ENCODE measurements at places on chromosomes 4 and X.

DNA sequence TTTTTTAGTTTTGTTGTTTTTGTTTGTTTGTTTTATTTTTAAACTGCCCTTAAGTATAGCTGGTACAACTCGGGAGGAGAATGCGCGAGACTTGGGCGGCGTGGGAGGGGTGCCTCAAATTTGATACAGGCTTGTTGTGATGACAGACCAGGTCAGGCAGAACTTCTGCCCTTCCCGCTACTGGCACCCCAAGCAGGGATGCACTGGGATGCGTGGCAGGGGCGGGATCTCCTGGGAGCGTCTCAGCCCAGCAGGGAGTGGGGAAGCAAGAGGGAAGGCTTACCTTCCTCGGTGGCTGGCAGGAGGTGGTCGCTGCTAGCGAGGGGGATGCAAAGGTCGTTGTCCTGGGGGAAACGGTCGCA, 851 bp downstream of the SFRP2 start:
- no peak for DNase-seq

- DNase-seq, result no peak
These were observed 28.7 kb downstream of the AP1S2 start for GRCh38 chrX:15825936-15826335.

- DNase-seq, result no peak
These were observed 58.6 kb downstream of the MSX1 start for GRCh38 chr4:4918067-4918466.

GRCh38 chr4:76883147-76883546, 14.8 kb downstream of the SOWAHB start:
- DNase-seq, result no peak
